Lung (tissue), 17 donors: ENCODE measurements at places on chromosomes 12 and 14. TPM values are rescaled to one million over a fixed set of nuclear protein-coding genes. Genes with fewer than 3 reads are reported as not detected.

FLRT2 gene
- 53.7 TPM for total RNA-seq

GRCh38 chr12:122965851-122966742 is at the start of gene ABCB9:
TSS of gene ABCB9 (minus strand) at chr12:122966463. CDS start at chr12:122960235, 6,228 bp downstream.
- DNase-seq = peak; percentile 93

GRCh38 chr12:87866578-87867292 is 162.5 kb downstream of the C12orf50 start:
- DNase-seq = no peak

- no peak for DNase-seq
Observed at GRCh38 chr12:4690760-4691159, 29.4 kb upstream of the GALNT8 start.

- DNase-seq = peak; percentile 3
Observed at GRCh38 chr12:105622220-105622619, 291.7 kb downstream of the C12orf75 start.

TMEM52B gene
- 2.3 TPM for total RNA-seq

BCL11B gene
- total RNA-seq = 1.0 TPM

P2RX2 gene
- total RNA-seq = 0.25 TPM

GRCh38 chr14:63504648-63505047 is 38.5 kb downstream of the PPP2R5E start:
- no peak for DNase-seq

DNA sequence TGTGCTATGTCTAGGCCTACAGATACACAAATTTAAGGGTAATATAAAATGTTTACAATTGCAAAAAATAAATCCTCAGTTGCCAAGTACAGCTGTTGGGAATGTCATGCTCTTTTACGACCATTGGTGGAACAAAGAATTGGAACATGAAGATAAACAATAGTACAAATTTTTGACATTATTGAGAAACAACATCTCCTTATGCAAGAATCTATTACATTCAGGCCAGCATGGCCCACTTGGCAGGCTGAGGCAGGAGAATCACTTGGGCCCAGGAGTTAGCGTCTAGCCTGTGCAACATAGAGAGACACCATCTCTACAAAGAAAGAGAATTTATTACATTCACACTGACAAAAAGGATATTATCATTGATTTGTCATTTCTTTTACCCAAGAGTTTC is 135.9 kb upstream of the NTF3 start:
- peak; percentile 85 for DNase-seq

EML5 gene
- total RNA-seq = 10.2 TPM

DNA sequence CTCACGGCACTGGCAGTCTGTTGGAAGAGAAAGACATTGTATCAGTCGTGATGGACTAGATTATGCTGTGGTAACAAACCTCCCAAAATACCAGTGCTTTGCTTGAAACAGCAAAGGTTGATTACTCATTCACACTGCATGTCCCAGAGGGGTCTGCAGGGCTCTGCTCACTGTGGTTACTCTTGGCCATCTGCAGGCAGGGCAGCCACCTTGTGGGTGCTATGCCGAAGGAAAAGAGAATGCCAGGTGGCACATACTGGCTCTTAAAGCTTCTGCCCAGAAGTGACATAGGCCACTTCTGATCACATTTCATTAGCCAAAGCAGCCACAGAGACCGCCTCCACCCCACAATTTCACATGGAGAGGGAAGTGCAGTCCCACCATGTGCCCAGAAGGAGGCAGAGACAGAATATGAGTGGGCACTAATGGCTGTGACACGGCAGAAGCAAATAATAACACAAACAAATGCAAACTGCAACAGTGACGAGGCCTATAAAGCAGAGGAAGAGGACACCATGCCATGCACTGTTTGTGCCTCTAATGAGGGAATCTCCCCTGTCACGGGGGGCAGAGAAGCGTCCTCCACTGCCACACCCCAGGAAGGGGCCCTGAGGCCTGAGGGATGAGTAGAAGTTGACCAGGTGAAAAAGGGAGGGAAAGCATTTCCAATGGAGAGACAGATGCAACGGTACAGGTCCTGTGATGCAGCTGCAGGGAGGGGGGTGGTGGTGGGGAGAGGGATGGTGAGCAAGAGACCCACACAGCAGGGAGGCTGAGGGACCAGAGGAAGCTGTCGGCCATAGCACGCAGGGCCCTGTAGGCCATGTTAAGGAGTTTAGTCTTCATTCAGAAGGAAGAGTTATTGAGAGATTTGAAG is 51.7 kb upstream of the KICS2 start:
- DNase-seq = no peak

GRCh38 chr12:54030889-54031471 is 1.9 kb upstream of the HOXC5 start:
- no peak for DNase-seq

- DNase-seq = no peak
Observed at GRCh38 chr12:100433701-100434100, 40.0 kb upstream of the NR1H4 start.

DNA sequence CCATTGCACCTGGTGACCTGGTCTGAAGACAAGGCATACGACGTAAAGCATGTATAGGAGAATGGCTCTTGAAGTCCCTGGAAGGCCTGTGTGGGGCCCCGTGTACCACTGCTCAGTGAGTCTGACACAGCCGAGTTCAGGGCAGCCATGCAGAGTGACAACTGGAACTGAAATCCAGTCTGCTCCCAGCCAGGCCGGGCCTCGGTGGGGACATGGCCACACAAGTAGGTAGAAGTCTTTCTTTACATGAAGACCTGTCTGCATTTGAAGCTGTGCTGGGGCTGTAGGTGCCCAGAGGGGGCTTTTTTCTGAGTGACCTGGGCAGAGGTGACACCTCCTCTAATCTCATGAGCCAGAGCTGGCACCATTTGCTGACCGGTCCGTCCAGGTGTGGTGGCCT is 35.7 kb downstream of the ADGRD1 start:
- DNase-seq = no peak

GRCh38 chr12:107891967-107892366 is 117.5 kb downstream of the ASCL4 start:
- no peak for DNase-seq

DNA sequence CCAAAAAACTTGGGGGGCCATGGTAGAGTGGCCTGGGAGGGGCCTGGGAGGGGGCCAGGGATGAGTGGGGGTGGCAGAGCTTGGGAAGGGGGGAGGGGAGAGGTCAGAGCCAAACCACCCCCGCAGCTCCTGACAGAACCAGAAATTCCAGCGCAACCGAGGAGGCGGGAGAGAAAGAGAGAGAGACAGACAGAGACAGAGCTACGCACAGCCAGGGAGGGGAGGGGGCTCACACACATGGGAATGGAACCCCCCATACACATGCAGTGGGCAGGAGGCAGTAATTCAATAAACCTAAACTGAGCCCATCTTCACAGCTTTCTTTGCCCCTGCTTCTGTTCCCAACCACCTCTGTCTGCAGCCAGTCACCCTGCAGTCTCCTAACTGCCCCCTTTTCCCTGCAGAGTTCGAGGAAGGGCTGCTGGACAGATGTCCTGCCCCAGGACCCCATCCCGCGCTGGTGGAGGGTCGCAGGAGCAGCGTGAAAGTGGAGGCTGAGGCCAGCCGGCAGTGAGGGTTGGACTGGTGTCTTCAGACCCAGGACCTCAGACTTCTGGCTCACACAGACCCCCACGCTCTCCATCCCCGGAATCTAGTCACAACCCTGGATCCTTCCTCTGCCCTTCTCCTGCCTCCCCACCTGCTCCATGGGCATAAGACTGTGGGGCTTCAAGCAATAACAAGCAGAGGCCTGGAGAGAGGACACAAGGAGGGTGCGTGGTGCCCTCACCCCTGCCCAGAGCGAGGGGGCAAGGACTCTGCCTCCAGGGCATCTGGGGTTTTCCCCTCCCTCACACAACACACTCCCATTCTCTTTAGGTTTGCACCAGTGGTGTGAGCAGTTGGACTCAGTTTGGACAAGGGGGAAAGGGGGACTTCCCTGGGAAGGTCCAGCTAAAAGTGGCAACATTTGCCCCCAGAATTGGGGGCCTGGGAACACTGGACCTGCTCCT is 5.6 kb downstream of the NAB2 start:
- no peak for DNase-seq

GRCh38 chr12:30805959-30806358 is 51.2 kb upstream of the CAPRIN2 start:
- no peak for DNase-seq

FAM90A1 gene
- total RNA-seq = 0.14 TPM

PSMC1 gene
- 73.6 TPM for total RNA-seq

- peak; percentile 16 for DNase-seq
Observed at GRCh38 chr12:19482551-19483109, 43.3 kb downstream of the AEBP2 start.

- DNase-seq = no peak
Observed at GRCh38 chr12:55063291-55063690, 43.5 kb downstream of the NEUROD4 start.

GRCh38 chr12:16012117-16012516 is 101.0 kb downstream of the DERA start:
- DNase-seq = peak; percentile 87

CPNE6 gene
- not detected for total RNA-seq

VRK1 gene
- total RNA-seq = 8.9 TPM

- no peak for DNase-seq
Observed at GRCh38 chr12:64835901-64836300, 11.5 kb downstream of the TBC1D30 start.

DNA sequence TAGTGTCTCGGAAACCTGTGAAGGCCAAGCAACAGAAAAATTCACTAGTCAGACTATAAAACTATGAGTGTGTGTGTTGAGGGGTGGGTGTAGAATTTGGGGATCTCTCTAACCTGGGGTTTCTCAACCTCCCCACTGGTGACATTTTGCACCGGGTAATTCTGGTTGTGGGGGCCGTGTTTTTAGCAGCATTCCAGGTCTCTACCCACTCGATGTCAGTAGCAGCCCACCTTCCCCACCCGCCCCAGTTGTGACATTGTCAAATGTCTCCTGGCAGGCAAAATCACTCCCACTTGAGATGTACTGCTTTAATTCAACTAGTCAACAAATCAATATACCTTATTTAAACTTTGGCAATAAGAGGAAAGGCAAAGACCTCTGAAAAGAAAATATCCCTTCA is 4.1 kb downstream of the GCN1 start:
- no peak for DNase-seq

GSG1 gene
- not detected for total RNA-seq

GRCh38 chr12:108879615-108880254 is at the start of gene DAO:
TSS of gene DAO (plus strand) at chr12:108880092. CDS start at chr12:108885007, 4,915 bp downstream.
- no peak for DNase-seq

- peak; percentile 75 for DNase-seq
Observed at GRCh38 chr14:85528897-85529631, 880 bp upstream of the FLRT2 start.

DNA sequence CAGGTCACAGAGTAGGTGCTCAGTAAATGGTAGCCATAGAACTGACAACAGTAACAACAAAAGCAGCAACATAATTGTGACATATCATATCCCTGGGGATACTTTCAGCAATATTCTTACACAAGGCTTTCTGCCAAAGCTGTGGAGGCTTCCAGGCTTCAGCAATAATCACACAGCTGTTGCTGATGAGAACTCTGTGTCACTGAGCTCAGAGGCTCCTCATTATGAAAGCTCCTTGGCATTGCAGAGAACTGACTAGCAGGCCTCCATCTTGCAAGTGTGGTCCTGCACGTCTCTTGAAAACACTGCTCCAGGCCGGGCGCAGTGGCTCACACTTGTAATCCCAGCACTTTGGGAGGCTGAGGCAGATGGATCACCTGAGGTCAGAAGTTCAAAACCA is 97.3 kb upstream of the BTG1 start:
- DNase-seq = peak; percentile 84

POTEM gene
- total RNA-seq = not detected

MGP gene
- 175 TPM for total RNA-seq

DNA sequence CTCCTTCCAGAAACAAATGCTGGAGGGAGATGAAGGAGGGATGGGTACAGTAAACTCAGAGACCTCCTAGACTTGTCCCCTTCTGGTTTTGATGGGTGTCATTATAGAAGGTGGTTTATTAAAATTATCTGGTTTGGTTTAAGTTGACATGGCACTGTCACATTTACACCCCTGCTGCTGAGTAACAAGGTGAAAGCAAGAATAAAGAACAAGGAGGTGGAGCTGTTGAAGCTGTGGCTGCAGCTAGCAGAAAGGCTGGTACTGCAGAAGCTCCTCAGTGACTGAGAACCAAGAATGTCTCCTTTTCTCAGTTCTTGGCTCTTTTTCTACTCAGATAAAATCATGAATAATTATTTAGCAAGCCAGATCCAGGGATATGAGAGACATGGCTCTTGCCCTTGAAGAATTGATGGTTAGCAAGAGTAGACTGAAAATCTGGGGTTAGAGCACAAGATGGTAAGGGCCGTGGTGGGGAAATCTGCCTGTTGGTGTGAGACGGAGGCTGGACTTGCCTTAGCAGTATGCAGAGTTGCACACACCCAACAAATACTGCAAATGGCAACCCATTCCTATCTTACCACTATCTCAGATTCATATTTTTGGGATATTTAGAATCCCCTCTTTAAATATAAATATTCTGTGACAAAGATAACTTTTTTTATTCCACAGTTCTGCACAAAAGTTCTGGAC is at the start of gene GZMH:
Gene GZMH (minus strand): TSS at position 31 of the 690 bp plus-strand sequence. CDS start 72 bp downstream, outside the sequence.
- no peak for DNase-seq

- peak; percentile 24 for DNase-seq
Observed at GRCh38 chr14:75126121-75126544, 715 bp downstream of the NEK9 start.

DNA sequence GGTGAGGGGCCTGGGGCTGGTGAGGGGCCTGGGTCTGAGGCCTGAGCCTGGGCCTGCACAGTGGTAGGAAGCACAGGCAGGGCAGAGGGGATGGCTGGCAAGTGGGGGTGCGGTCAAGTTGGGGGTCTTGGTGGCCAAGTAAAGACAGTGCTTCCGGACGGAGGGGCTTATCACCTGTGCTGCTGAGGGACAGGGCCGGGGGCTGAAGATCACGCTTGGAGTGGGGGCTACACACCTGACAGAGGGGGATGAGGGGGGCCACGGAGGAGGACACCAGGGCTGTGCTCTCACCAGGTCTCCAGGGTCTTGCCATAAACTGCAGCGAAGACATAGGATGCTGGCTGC is 12.2 kb downstream of the TEDC1 start:
- no peak for DNase-seq

GRCh38 chr12:42696406-42697149 is 107.0 kb upstream of the PRICKLE1 start:
- DNase-seq = peak; percentile 95

SPIC gene
- total RNA-seq = not detected

- no peak for DNase-seq
Observed at GRCh38 chr12:7512553-7512952, 9.0 kb upstream of the CD163 start.

ACSS3 gene
- total RNA-seq = 85.5 TPM
